Activated T-cell treated with anti-CD3 and anti-CD28 coated beads for 24 hours (primary cell): ENCODE measurements at places on chromosomes 13 and 19.

GRCh38 chr19:45119582-45119981, 26.6 kb downstream of the PPP1R37 start:
- no peak for DNase-seq

- no peak for DNase-seq
Measured at GRCh38 chr13:73273745-73274144, 214.9 kb downstream of the KLF5 start.

DNA sequence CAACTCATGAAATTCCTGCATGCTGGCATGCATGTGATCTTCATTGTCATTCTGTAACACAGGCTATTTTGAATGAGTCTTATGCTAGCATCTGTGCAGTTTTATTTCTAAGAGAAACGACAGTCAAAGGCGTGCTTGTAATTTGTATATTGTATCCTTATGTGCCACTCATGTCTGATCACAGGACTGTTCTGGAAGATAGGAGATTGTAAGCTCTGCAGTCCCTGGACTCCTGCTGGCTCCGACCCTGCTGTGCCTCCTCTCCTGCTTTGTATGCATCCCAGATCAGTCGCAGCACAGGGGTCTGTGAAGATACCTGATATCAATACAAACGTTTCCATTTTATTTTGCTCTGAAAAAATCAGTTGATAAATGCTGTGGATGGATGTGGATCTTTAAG, 653.1 kb downstream of the LIG4 start:
- no peak for DNase-seq

- peak; percentile 64 for DNase-seq
Measured at GRCh38 chr19:44447916-44448674, at the start of gene ZNF229. ZNF229 (minus strand) TSS chr19:44448472; CDS start chr19:44442847, 5,625 bp downstream.

GRCh38 chr13:51322826-51323225, 16.7 kb upstream of the SERPINE3 start:
- no peak for DNase-seq

DNA sequence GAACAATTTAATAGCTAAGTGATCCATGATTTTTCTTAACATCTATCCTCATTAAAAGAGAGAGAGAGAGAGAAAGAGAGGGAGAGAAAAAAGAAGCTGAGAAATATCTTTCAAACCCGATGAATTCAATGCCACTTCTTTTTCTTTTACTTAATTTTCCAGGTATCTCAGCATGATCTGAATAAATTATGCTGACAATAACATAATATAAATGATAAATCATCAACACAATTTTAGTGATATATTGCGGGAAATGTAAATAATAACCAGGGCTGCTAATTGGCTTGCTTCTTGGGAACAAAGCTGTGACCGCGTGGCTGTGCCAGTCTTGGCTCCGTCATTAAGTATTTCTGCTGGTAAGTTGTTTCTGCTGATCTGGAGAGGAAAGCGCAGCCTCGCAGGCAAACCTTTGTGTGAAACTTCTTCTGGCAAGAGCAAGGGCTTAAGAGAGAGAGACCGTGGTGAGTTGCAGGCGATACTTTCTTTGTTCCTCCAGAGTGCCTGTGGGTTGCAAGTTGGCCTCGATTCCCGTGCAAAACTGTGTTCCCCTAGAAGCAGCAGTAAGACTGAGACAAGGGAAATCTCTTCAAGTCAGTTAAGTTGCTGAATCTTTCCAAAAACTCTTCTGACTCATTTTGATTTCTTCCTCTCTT, 489.1 kb upstream of the TSHZ3 start:
- no peak for DNase-seq

GRCh38 chr13:95264225-95264624, 37.0 kb downstream of the ABCC4 start:
- DNase-seq: no peak

DNA sequence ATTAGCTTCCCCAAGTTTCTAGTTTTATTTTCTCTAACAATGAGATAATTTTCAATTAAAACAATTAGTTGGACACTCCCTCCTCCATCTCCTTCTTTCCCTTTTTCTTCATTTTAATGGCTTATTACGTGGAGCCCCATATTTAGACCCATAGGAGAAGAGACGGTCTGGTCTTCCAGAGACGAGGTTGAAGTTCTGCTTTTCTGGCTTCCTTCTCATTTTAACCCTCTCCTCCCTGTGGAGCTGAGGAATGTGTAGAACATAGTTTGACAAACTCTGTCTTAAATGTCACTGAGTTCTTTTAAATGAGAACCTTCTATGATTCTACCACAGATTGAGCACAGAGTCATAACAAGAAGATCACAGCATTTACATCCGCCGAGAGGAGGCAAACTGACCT, 86.8 kb downstream of the EDNRB start:
- no peak for DNase-seq
